CD4-positive, alpha-beta T cell treated with Interleukin-1 beta for 1 hour (primary cell): ENCODE measurements at places on chromosomes 2 and 18.

- DNase-seq: no peak
Observed at GRCh38 chr2:231364061-231364460, 31.4 kb upstream of the B3GNT7 start.

GRCh38 chr18:46061796-46062195 lies 10.3 kb downstream of the PSTPIP2 start:
- no peak for DNase-seq

DNA sequence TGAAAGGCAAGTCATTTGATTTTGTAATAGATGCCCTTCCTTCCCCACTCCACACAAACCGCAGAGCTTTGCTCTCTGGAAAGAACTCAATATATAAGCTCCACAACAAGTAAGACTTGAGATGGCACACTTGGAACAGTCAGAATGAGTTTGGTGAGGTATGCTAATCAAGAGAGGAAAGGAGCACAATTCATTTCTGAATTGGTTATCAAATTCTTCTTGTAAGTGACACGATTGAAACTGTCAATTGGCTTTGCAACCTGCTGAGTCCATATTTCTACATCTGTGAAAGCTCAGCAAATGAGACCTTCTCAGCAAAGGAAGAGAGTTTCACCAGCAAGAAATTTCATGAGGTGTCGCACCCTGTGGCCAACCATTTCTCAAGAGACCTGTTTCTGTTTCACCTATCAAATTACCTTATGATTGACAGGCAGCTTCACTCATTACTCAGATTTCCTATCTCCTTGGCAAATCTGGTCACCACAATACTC lies 19.1 kb downstream of the CTLA4 start:
- no peak for DNase-seq

- DNase-seq: no peak
Observed at GRCh38 chr18:43720041-43720440, 442.8 kb upstream of the SYT4 start.

DNA sequence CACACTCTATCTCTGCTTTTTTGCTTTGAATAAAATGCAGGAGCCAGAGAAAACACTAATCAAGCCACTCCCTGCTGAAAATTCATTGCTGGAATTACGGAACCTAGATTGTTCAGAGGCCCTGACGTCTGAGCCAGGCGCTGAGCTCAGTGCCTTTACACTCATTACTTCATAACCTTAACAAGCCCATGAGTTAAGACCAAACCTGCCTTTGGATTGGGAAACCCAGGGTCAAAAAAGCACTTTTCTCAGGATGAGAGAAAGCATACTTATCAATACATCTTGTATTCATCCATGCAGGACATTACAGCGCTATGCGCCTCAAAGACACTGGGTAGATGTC lies 762 bp downstream of the INO80C start:
- no peak for DNase-seq

DNA sequence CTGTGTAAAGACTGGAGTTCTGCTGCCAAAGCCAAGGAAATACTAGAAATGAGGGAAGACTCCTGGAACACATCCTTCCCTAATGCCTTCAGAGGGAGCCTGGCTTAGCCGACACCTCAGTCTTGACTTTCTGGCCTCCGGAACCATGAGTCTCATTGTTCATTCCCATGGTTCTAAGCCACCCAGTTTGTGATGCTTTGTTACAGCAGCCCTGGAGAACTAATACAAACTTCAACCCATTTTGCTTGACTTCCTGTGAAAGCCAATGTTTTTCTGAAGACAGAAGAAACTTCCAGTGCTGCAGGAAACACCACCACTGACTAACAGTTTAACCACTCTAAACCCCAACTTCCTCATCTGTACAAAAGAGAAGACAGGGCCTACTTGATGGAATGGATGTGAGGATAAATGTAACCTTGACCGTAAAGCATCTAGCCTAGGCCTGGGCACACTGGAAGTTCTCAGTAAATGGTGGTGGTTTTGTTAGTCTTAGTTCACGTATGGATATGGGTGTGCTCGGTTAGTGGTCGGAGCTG lies 85.9 kb upstream of the RFX8 start:
- no peak for DNase-seq

DNA sequence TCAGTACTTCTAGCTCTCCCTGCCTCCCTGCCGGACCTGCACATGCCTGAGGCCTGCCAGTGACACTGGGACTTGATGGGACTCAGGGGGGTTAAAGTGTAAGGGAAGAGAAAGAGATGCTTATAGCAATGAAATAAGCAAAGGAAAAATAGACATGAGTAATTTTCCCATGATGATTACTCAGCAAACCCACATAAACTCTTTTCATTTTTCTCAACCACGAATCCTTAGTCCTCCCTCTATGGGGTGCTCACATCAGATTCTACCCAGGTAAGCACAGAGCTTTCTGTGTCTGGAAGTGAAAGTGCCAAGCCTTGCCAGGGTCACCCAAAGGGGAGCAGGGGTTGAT lies 44.8 kb upstream of the ANKRD62 start:
- DNase-seq: no peak

- DNase-seq: no peak
Observed at GRCh38 chr2:70797506-70797905, 7.1 kb upstream of the FIGLA start.

DNA sequence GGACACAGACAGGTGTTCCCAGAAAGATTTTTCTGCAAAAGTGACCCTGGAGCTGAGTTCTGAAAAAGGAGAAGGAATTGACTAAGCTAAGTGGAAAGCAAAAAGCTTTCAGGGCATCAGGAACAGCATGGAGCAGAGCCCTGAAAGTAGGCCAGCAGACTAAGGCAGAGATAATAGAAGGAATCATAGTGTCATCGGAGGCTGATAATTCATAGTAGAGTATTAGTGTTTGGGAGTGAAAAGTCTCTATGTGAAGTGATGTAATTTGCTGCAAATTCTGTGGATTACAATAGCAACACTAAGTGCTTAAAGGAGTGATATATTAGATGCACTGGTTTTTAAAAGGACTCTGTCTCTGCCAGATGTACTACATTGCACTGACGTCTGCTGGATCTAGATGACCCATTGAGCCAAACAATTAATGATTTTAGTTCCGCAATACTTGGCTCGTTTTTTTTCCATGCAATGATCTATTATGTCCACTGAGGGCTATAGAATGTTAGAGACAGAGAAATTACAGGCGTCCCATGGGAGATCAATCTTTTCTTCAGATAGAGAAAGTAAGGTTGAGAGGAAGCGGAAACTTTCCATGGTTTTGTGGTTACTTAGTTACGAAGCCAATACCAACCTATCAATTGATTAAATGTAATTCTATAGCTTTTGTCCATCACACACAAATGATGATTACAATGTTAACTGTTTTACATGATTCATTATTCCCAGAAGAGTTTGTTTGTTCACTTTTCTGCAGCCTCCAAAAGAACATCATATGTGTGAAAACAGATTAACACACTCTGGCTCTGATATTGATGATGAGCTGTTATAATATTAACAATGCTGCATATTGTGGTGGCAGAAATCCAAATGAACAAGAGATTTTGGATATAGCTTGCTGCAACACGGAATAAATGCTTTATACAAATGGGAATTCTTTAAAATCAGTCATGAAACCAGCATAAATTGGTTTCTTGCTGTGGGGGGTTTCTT lies 143.7 kb downstream of the MC4R start:
- DNase-seq: no peak

GRCh38 chr2:147017951-147018645 lies 826.7 kb upstream of the ACVR2A start:
- DNase-seq: no peak

- DNase-seq: no peak
Observed at GRCh38 chr2:65499216-65499615, 66.8 kb upstream of the SPRED2 start.

DNA sequence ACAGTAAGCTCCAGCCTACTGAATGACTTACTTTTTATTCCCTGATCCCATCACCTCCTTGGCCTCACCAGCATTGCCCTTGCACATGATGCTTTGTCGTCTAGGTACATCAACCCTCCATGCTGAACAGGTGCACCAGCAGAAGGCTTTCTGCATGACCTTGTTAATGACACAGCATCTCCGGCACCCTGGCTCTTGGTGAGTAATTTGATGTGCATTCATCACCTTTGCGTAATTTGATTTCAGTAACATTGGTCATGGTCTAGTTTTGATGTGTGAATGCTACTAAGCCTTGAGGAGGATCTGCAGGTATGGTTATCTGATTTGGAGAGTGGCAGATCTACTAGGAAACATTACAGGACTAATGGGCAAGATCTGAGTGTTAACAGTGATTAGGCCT lies 103.6 kb downstream of the STK39 start:
- DNase-seq: no peak

DNA sequence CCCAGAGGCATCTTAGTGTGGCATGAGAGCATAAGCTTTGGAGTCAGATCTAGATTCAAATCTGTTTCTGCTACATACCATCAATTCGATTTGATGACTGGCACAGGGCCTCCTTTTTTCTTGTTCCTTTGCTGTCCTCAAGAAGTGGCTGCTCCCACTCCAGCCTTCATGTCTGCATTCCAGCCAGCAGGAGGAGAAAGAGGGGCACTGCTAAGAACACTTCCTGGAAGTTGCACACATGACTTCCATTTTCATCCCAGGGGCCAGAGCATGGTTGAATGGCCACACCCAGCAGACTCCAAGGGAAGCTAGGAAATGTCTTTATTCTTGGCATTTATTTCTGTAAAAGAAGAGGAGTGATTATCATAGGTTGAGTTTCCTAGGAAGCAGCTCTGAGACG lies 50.4 kb downstream of the EML6 start:
- DNase-seq: no peak

DNA sequence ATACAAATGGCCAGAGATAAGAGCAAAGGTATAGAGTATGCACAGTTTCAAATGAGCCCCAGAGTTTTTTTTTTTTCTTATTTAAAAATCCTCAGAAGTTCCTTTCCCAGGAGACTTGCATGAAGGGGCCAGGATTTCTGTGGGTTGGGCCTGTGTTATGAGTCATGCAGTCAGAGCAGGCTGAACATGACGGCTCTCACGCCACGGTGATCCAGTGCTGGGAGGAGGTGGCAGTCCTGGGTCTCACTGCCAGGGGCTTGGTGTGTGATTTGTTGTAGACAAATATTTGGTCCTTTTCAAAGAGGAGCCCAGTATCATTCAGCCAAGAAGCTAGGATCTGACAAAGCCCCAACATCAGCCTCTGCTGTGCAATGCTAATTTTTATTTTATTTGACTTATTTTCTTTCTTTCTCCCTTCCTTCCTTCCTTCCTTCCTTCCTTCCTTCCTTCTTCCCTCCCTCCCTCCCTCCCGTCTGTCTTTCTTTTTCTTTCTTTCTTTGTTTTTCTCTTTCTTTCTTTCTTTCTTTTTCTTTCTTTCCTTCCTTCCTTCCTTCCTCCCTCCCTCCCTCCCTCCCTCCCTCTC lies 10.4 kb upstream of the KCNE4 start:
- no peak for DNase-seq

DNA sequence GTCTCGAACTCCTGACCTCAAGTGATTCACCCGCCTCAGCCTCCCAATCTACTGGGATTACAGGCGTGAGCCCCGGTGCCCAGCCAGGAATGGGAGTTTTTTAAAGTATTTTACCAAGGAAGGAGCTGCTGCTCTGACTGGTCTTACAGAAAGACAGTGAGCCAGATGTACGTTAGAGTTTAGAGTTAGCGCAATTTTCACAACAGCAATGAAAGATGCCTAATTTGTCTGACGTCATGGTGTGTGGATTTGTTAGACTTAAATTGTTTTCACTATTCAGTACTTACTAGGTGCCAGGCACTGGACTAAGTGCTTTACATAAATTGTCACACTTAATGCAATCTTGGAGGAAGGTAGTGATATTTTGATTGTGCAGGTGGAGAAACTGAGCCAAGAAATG lies 12.4 kb upstream of the RPL37A start:
- no peak for DNase-seq

DNA sequence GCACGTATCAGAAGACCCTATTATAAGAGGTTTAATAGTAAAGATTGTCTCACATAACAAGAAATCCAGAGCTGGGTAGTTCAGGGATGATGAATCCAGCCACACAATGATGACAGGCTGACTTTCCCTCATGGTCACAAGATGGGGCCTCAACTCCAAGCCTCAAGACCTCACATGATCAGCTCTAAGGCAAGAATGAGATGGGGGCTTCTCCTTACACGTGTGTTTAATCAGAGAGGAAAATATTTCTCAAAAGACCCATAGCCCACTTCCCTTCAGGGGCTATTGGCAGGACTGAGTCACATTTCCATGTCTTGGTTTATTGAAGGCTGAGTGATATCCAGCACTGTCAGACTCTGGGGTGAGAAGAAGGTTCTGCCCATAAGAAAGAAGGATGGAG lies 100.2 kb upstream of the FOSL2 start:
- no peak for DNase-seq

GRCh38 chr2:215760557-215760956 lies 252.8 kb downstream of the MREG start:
- DNase-seq: no peak

- peak; percentile 40 for DNase-seq
Observed at GRCh38 chr2:8684878-8685696, 3.2 kb downstream of the ID2 start.

DNA sequence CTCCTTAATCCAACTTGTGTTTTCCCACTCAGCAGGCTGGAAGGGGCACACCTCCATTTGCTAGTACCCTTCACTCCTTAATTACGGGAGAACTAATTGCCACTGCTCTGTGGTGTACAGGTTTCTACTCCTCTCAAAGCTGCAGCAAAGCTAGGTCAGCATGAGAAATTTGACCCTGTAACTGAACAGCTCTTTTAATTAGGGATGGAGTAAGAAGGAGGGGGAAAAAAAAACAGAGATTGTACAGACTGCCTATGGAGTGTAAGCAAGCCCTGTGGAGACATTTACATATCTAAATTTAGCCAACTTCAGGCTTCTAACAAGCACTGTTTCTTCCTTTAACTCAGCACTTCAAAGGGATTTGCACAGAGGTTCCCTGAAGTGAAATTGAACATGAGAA lies 629.7 kb upstream of the SETBP1 start:
- no peak for DNase-seq

DNA sequence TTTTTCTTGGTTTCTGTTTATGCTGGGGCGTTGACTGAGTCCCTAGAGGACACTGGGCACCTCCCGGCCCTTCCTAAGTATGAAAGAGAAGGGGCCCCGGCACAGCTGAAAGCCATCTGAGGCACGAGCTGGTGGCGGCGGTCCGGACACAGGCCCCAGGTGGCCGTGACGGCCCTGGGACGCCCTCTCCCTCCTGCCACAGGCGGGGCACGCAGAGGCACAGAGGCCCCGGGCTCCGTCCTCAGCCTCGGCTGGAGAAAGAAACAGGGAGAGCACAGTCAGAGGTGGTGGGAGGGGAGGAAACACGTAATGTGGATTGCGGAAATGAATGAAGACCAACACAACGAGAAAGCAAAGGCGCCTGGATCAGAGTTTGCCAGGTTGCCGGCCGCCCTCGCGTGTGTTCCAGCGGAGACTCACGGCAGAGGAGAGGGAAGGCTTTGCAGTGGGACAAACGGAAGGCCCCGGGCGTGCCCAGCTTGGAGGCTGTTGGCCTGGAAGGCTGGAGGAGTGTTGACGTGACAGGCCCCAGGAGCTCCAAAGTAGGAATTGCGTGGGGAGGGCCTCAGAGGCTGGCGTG lies 119.1 kb downstream of the PTGR3 start:
- no peak for DNase-seq

DNA sequence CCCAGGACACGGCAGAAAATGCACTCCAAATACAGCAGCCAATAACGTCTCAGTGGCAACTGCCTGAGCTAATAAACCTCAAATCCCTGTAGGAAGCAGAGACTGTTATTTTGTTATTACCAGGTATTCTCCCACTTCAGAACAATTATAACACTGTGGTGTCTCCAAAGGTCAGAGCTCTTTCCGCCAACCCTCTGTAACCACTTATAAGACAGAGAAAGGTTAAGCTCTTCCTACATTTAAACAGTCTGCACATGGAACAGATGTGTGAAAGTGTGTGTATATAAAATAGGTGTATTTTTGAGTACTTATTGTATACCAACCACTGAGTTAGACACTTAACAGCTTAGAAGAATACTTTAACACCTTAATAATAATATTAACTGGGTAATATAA lies 64.1 kb downstream of the FBXO15 start:
- no peak for DNase-seq
